ENCODE measurements at places on chromosomes 6 and 20.
A peak's percentile ranks its signal among the peaks of the same experiment; 100 is the strongest.

DNA sequence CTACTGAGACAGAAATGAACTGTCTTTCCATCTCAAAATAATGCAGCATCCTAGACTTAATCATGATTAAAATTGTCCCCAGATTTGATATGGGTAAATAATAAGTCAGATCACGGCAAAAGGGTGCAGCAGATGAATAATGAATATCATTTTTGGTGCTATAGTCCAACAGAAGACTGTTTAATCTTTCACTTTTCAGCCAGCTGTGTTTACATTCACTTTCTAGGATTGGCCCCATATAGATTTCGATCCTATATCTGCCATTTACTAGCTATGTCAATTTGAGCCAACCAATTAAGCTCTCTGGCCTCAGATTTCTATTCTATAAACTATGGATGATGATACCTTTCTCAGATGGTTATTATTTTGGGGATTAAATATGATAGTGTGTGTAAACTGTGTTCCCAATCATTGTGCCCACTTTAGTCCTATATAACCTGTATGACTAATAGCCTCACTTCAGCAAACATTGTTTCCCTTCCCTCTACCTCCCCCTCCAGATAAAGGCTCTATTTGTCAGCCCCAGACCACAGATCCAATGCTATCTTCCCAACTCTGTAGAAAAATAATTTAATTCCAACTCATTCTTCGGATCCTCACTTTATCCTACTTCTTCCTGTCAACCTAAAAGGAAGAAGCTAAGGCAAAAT is 53.6 kb upstream of the NT5E start:
- DNase-seq = no peak

- no peak for DNase-seq
These were observed 35.8 kb downstream of the THEMIS start for GRCh38 chr6:127865108-127865507.

DNA sequence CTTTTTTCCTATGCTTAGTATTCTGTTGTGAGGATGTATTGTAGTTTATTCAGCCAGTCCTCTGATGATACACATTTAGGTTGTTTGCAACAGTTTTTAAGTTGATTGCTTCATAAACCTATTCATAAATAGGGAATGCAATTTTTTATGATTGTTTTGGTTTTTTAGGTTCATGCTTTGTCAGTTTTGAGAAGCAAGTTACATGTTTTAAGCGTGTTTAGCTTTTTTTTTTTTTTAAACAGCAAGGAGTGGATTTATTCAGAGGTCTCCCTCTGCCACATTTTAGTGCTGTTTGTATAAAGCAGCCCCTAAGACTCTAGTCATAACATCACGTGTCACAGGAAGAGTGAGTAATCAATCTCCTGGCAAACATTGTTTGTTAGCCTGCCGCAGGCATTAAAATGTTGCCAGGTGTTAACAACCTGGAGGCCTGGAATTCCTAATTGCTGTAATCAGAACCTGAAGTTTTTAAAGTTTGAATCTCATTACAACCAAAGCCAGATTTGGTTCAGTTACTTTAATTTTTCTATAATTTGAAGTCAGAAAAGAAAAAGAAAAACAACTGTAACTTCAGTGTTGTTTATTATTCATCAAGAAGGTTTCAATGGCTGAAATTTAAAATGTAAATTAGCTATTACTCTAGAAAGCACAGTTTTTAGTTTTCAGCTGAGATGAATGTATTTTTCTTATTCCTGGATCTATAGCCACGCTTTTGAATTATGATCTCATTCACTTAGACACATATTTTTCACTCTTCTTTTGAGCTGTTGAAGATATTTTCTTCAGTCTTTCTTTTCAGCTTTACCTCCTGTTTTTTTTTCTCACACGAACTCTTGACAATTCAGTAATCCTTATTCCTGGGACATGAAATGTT is 59.2 kb downstream of the KCNS1 start:
- DNase-seq = peak; percentile 26

GRCh38 chr20:47675190-47676142 is 109.8 kb downstream of the SULF2 start:
- DNase-seq = no peak

GRCh38 chr6:130966344-130966980 is 96.6 kb downstream of the EPB41L2 start:
- DNase-seq = no peak

DNA sequence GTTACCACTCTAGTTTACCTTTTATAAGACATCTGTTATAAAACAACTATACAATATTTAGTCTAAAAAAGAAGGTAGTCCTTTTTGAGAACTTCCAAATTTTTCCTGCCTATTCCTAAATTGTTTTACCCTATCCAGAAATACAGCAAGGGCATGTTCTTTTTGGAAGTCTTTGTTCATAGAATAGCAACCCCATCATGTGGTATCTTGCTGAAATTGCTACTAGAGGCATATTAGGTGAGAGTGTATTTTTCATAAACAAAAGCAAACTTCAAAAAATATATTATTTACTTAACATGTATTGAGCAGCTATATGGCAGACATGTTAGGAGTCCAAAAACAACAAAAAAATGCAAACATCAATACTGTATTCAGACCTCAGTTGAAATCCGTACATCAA is 371.8 kb upstream of the NRSN1 start:
- DNase-seq = no peak

- DNase-seq = no peak
These were observed 207.1 kb downstream of the ERMARD start for GRCh38 chr6:169958510-169958909.

GRCh38 chr6:19714434-19715166 is 122.6 kb upstream of the ID4 start:
- DNase-seq = no peak

DNA sequence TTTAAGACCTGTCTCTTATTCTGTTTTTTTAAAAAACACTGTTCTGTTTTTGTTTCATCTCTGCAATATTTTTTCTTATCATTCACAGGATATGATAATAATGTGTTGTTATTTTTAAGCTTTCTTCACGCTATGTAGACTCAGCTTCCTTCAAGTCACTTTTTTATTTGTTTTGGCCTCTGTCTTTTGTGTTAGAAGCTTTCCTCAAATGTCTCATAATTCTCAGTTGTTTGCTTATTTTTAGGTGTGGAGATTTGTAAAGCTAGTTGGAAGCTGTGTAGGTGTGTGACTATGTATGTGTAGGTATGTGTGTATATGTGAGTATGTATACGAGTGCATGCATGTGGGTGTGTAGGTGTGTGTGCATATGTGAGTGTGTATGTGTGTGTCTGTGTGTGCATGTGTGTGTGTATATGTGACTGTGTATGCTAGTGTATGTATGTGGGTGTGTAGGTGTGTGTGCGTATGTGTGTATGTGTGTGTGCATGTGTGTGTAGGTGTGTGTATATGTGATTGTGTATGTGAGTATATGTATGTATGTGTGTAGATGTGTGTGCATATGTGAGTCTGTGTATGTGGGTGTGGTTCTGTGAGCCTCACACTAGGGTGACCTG is 16.3 kb upstream of the VEGFA start:
- DNase-seq = no peak

GRCh38 chr6:32181915-32182529 is 2.0 kb downstream of the AGER start:
- DNase-seq = no peak

- no peak for DNase-seq
These were observed 224.5 kb downstream of the GMDS start for GRCh38 chr6:2020909-2021308.

GRCh38 chr6:110878751-110879522 is 4.4 kb downstream of the AMD1 start:
- DNase-seq = peak; percentile 49

DNA sequence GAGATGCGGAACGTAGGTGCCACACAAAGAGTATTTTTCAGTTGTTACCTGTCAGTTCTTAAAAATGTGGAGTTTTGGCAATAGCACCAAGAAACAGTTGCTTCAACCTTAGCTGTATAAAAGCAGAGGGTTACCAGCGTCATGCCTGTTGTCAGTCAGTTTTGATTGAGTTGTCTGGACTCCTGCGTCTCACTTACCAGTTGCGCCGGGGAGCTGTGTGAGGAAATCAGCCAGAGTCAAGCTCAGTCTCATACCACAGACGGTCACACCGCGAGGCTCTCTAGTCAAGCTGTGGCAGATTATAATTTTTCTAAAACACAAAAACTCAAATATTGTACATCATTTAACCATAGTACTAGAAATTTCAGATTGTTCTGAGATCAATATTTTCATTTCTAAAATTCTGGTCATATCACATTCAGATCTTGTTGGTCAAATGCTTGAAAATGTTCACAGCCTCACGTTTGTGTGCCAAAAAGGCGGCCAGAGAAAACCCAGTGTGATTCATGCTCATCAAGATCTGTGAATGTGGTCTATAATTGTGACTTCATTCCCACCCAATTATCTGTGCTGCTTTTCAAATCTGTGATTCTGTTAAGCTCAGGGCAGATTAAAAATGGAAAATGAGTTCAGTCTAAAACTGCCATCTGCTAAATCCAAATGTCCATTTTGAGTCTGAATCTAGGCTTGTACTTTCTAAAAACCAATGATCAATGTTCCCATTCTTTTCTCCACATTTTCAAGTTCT is 37.5 kb downstream of the SASH1 start:
- no peak for DNase-seq

- no peak for DNase-seq
These were observed 4.5 kb upstream of the SIRPA start for GRCh38 chr20:1890469-1891262.

DNA sequence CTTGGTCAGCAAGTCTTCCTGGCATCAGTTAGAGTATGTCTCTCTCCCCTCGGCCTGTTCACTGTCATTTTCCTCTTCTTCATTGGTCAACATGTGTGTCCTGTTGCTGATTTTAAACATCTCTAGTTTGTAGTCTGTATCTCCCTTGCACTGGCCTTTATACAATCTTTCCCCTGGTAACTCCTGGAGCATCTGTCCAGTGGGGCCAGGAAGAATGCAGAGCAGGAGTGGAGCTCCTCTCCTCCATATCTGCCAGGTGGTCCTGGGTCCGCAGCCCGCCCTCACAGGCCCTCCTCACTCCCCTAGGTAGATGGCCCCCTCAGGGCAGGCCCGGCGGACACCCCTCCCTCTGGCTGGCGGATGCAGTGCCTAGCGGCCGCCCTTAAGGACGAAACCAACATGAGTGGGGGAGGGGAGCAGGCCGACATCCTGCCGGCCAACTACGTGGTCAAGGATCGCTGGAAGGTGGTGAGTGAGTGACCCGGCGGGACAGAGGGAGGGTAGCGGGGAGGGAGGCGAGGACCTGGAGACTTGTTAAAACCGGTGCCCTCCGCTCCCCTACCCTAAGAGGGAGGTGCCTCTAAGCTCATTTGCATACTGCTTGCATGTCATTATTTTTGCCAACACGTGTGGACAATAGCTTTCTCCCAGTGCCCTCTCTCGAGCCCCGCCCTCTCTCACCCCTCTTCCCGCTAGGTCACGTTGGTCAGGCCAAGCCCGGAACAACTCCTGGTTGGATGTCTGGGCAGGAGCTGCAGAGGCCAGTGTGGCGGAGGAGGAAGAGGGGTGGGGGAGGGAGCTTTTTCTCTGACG is 3.2 kb downstream of the TTBK1 start:
- DNase-seq = peak; percentile 92

- DNase-seq = no peak
These were observed 175.8 kb downstream of the GMPR start for GRCh38 chr6:16414205-16414604.

DNA sequence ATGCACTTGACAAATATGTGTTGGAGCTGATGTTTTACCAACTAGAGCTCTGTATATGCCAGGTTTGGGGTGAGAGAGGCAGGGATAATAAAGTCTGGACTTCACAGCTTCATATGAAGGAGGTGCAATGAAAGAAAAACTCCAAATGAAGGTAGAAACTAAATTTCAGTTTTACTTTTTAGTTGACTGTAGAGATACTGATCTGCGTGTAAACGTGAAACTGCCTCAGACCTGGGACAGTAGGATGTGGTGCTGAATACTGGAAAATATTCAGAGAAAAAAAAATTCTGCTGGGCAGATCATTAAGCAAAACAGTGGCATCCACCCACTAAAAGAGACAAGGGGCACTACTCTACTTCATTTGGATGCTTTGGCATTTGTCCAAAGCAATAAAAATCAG is 94.5 kb downstream of the BACH2 start:
- no peak for DNase-seq

DNA sequence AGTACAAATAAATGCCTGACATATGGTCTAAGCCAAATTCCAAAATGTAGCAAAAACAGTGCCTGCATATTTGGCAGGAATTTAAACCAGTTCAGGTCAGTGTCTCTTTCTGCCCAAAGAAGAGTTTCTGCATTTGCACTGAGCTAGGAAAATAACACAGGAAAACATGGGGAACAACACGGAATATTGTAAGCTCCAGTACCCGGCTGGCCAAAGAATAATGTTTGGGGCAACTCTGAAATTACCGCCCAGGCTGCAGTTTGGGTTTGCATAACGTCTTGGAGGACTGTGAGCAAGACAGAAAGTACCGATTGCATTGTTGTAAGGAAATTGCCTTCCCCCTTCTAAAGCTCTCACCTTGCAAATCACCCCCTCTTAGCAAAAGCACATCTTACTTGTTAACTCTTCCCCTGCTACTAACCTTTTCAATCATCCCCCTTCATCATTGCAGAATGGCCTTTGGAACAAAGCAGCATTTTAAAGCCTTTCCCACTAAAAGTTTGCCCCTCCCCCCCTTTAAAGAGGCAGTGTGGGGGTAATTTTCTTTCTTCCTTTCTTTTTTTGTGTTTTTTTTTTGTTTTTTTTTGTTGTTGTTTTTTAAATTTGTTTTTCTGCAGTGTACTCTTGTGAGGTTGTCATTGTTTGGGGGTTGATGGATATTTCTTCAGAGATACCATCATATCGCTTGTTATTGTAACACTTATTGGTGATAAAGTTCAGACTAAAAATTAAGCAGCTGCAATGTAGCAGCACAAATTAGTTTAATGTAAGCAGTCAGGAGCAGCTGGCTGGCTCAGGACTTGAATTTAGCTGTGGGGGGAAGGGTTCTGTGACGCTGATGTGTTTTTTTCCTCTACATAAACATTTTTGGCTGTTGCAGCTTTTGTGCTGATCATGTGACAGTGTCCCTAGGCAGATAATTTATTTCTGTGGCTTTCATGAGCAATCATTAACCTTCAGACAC is 100.0 kb upstream of the CITED2 start:
- DNase-seq = peak; percentile 52

GRCh38 chr20:42475773-42476172 is 713.9 kb downstream of the PTPRT start:
- DNase-seq = no peak

DNA sequence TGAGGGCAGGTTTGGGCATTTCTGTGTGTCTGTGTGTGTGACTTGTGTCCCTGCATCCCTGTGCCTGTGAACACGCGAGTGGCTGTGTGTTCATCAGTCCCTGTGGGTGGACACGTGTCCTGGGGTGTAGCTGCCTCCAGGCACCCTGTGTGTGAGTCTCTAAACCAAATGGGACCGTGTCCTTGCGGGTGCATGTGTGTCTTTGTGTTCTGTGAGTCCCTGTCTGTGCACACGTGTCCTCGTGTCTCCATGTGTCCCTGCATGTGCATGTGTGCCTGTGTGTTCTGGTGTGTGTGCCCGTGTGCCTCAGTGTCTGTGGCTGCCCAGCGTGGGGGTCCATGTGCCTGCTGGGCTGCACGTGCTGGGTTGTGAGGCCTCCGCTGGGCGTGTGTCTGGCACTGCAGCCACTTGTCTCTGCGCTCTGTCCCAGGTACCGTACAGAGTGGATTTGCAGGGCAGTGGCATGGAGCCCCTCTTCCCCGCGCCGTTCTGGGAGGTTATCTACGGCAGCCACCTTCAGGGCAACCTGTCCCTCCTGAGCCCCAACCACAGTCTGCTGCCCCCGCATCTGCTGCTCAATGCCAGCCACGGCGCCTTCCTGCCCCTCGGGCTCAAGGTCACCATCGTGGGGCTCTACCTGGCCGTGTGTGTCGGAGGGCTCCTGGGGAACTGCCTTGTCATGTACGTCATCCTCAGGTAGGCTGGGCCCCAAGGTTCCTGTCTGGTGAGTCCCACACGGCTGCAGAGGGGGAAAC is 8.2 kb upstream of the LKAAEAR1 start:
- no peak for DNase-seq

Measured in ELF-1 (cell line).